ENCODE measurements at places on chromosomes 16 and 17.

GRCh38 chr17:50934672-50935220 lies 68.6 kb upstream of the TOB1 start:
- no peak for DNase-seq

- DNase-seq = peak; percentile 46
These were observed 13.2 kb downstream of the IL4R start for GRCh38 chr16:27326738-27327585.

GRCh38 chr16:29876217-29876593 lies 13.2 kb upstream of the CDIPT start:
- DNase-seq = no peak

GRCh38 chr17:73030501-73030921 lies 62.0 kb downstream of the SLC39A11 start:
- no peak for DNase-seq

DNA sequence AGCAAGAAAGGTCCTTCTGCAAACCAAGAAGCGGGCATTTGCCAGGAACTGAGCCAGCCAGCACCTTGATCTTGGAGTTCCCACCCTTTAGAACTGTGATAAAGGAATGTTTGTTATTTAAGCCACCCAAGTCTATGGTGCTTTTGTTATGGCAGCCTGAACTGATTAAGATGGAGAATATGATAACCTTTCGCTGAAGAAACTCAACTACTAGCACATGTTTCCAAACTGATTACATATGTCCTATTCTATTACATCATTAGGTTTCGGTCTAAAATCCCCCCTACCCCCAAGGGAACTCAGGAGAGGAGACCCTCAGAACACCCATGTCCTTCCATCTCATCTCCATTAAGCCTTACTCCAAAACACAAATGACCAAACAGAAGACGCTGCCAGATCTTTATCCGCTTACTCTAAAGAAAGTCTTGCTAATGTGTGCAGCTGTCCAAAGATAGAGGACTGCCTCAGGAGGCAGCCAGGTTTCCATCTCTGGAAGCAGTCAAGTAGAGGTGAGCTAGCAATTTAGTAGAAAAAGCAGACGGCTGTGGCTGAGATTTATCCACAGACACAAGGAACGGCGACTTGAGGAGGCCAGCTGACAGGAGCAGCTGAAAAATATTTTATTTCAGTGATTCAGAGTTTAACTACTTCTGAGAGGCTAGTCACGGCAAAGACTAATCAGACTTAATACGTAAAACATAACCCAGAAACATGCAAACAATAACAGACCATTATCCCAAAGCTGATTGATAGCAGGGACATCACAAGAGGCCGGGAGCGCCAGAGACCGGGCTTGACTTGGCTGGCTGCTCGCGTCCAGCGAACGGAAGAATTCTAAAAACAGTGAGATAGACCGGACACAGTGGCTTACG lies 611.4 kb upstream of the CDH5 start:
- DNase-seq = no peak

DNA sequence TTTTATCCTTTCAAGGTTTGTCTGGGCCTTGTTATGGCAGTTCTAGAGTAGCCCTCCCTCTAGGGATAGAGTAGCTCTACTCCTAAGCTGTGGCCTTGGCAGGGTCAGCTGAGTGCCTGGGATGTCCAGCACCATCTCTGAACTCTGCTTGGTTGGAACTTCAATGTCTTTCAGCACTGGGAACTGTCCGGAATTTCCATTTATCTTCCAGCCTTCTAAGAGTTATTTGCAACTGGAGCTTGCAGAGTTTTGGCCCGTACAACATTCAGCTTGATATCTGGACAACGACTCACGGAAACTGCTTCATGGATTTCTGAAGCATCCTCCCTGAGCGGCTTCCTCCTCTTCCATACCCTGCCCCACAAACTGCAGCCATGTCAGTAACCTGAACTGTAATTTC lies 22.9 kb downstream of the MMD start:
- no peak for DNase-seq

GRCh38 chr16:89307421-89307805 lies 89.9 kb downstream of the ZNF778 start:
- no peak for DNase-seq

GRCh38 chr16:22353191-22353919 lies 21.1 kb downstream of the CDR2 start:
- no peak for DNase-seq

DNA sequence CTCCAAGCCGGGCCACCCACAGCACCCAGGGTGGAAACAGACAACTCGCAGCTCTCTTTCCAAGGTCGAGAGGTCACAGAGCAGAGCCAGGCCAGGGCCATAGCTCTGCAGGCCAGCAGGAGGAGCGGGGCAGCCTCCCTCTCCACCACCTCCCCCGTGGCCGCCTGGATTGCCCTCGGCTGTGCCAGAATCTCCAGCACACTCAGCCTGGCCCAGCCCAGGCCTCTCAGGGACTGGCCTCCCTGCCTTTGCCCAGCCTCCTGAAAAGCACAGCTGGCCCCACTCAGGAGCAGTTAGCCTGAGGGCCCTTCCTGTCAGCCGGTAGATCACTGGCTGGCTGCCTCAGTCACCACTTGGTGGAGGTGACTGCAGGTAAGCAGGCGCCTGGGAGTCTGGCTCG lies 85.8 kb upstream of the SEC14L1 start:
- no peak for DNase-seq

DNA sequence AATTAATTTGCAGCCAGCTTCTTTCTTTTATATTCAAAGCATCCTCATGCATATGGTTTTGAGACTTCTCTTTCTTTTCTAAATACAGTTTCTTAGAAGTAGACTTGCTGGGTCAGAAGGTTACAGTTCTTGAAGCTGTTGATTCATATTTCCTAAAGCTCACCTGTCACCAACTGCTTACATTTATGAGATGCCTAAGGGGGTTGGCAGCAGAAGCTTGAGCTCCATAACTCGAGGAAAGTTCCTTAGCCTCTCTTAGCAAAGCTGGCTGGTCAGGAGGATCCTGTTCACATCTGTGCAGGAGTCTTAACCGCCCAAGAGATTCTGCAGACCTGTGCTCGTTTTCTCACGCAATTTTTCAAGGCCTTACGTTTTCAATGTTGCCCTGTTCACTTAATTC lies 218.8 kb downstream of the SNX29 start:
- DNase-seq = no peak

- no peak for DNase-seq
These were observed 161.4 kb upstream of the KCNJ16 start for GRCh38 chr17:69913616-69914015.

- DNase-seq = no peak
These were observed 10.8 kb upstream of the ASB16 start for GRCh38 chr17:44159519-44160210.

GRCh38 chr17:4161967-4162305 lies 18.9 kb downstream of the CYB5D2 start:
- no peak for DNase-seq

- DNase-seq = no peak
These were observed 1.8 kb downstream of the RABEP2 start for GRCh38 chr16:28923231-28923587.

DNA sequence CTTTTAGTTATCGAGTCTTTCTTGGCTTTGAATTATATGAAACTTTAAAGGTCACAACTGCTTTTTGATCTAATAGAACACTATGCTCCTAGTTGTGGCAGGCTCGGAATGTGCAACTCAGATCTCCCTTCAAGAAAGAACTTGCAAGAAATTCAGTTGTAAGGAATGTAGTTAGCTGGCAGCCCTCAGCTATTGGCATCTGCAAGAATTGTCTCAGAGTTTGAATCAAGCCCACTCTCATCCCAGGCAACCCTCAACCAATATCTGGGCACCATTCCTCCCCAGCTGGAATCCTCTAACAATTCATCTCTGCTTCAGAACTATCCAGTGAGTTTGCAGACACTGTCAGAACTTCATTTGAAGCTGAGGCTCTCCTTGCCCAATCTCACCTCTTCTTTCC lies 447.2 kb downstream of the KIF2B start:
- DNase-seq = no peak

DNA sequence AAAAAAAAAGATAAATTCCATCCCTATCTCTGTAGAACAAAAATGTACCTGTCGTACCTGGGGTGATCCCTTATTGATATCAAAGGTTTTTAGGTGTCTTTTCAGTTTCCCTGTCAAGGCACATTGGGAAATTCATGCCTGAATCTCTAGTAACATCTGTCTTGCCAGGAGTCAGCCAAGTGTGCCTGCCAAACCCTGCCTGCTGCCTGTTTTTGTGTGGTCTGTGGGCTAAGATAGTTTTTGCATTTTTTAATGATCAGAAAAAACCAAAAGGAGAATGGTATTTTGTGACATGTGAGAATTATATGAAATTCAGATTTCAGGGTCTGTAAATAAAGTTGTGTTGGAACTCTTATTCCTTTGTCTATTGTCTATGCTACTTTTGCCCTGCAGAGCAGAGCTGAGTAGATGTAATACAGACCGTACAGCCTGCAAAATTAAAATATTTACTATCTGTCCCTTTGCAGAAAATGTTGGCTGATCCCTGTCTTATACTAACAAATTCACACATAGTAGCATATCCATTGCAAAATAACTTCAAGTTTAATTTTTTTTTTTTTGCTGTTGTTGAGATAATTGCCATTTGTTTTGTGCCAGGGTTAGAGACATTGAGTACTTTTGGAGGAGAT lies 13.0 kb upstream of the CHP2 start:
- DNase-seq = no peak

GRCh38 chr16:47079860-47080259 lies 63.9 kb downstream of the NETO2 start:
- no peak for DNase-seq

DNA sequence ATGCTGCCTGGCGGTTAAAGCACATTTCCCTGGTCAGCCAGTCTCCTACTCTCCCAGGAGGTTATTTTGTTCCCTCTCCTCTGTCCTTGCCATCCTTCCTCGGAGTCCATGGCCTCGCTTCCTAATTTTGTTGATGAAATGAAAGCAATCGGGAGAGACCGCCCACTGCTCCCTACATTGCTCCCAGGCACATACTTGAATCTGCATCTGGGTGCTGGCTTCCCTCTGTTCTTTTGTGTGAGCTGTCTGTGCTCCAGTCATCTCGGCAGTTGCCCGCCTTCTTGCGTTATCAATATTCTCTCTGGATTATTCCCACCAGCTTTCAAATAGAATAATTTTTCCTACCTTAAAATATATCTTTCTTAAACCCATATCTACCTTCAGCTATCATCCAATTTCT lies 11.1 kb downstream of the KRT23 start:
- no peak for DNase-seq

DNA sequence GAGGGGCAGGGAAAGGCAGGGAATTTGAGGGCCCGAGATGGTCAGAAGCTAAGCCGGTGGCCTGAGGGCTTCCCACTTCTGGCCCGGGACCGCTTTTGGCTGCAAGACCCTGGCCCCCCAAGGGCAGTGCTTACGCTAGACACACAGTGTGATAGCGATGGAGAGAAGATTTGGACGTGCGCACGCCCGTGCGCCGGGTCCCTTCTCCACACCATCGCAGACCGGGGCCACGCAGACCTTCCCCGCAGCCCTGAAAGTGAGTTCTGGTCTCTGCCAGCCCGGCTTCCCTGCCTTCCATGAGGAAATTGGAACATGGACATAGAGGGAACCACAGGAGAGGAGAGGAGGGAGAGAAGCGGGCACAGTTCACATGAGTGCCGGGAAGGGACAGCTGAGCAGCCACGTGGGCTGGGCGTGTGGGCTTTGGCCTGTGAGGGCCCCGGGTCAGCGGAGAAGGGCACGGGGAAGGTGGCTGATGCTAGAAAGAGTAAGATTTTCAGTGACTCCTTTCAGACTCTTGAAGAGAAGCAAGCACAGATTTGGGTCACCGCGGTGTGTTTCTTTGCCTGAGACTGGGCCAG lies 23.8 kb downstream of the ZFPM1 start:
- no peak for DNase-seq

- DNase-seq = peak; percentile 39
These were observed 10.0 kb upstream of the NOS2 start for GRCh38 chr17:27810211-27810901.

GRCh38 chr16:48914070-48914469 lies 304.1 kb upstream of the N4BP1 start:
- no peak for DNase-seq

- no peak for DNase-seq
These were observed 14.7 kb upstream of the RUNDC3A start for GRCh38 chr17:44293509-44294226.

- DNase-seq = no peak
These were observed 2.9 kb downstream of the ARMC5 start for GRCh38 chr16:31461921-31462804.

- no peak for DNase-seq
These were observed 158.5 kb upstream of the RPH3AL start for GRCh38 chr17:511001-511698.

DNA sequence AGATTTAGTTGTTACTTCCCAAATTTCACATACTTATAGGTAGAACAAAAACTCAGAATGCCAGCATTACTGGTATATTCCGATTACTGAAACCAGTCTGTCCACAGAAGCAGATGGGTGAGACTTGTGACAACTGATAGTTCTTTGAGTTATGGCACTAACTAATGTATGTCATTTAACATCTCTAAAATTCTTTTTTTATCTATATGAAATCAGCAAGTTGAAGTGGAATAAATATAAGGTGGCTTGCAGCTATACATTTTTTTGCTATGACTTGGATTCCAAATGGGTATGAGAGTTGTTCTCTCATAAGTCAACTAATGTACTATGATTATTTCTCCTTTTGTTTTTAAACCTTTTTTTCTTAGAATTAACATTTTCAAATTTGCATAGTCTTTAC lies 69.1 kb downstream of the VMP1 start:
- no peak for DNase-seq

GRCh38 chr16:30649725-30650368 lies 913 bp upstream of the PRR14 start:
- no peak for DNase-seq

DNA sequence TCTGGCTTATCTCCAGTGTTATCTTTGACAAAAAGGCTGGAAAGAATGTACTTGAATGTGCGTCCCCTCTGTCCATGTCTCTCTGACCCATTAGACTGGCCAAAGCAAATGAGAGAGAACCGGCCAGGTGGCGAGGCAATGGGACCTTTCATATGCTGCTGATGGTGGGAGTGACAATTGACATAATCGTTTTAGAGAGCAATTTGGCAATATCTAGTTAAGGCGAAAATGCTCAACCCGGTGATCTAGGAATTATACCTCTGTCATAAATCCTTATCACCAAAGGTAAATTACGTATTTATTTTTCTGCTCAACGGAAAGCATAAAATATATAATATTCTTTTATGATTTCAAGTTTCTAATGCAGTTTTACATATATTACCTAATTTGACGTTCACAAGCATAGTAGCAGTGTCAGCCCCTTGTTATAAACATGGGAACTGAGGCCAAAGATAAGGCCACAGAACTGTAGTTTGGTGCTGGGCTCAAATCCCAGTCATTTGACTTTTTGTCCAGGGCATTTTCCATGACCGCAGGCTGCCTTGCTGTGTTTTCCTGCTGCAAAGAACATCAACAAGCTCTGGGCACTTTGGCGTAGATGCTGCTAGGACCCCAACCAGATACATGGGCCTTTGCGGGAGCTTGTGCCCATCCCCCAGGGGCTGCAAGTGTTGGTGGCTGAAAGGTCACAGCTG lies 14.7 kb upstream of the SDK2 start:
- no peak for DNase-seq

DNA sequence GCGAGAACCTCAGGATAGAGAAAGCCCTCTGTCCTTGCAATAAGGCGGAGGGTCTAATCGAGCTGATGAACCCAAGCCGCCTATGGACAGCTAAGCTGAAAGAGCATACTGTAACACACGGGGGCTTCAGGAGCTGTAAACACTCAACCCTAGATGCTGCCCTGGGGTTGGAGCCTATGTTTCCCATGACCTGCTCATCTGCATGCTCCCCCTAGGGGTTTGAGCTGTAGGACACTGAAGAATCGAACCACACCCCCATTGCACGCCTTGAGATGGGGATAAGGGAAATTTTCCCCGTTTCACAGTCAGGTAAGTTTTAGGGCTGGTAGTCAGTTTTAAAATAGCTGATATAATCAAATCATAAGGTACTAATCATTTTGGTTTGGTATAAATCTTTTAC lies 675.6 kb upstream of the CDH8 start:
- DNase-seq = no peak
